Upper lobe of left lung (tissue), 6 donors: ENCODE measurements at places on chromosomes 1 and 21.
A peak's percentile ranks its signal among the peaks of the same experiment; 100 is the strongest.

DNA sequence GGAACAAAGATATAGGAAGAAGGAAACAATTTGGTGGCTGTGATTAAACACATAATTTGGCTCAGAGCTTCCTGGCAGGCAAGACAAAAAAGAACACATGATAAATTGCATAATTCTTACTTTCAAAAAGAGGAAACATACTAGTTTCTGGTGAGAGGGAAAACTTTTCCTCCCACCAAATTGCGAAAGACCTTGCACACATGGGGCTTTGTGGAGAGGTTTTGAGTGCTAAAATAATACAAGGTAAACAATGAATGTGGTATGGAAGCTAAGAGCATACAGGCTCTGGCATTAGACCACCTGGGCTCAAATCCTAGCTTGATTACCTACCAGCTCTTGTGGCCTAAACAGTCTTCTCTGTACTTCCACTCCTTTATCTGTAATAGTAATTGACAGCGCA, 140.2 kb upstream of the HOOK1 start:
- peak; percentile 53 for DNase-seq

DNA sequence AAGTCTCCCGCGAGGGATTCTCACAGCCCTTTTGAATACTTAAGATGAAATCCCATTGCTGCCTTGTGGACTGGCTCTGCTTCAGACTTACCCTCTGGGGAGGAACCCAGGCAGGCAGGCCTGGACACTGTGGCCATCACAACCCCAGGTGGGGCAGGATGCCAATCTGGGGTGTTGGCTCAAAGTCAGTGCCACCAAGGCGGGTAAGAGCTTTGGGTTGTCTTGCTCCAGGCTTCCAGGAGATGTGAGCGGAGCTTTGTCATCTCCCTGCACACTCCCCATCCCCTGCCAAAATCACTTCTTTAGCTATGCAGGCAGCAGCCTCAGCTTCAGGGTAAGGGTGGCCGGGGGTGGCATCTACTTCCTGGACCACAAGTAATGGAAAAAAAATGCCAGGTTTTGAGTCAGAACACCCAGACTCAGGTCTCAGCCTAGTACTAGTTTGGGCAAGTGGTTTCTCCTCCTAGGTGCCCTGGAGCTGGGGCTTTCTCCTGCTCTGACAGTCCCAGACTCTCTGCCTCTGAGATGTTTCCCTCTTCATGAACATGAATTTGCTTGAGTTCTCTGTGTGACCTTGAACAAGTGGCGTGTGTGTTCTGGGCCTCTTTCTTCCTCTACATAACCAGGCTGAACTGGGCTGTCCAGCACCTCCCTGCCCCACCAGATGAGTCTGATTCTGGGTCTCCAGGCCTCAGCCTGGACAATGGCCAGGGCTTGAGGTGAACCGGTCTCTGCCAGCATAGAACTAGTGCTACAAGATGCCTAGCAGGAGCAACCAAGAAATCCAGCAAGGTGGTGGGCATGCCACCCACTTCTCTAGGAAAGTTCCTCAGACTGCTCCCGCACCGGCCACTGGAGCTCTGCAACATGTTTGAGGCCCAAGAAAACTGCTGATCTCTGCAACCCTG, 65.4 kb downstream of the VWA5B1 start:
- DNase-seq: no peak

DNA sequence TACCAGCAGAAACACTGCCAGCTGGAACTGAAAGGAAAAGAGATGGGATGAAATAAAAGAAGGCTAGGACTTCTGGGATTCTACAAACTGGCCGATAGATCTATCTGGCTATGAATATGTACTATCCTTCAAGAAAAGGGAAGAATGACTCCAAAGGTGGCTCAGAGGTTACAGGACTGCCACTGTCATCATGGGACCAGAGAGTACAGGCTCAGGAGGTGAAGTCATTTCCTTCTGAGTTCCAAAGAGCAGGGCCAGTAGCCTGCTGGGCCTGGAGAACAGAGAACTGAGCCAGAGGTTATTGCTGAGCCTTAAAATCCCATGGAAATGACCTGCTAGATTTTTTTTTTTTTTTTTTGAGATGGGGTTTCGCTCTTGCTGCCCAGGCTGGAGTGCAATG, 27.6 kb downstream of the ZNF496 start:
- no peak for DNase-seq

DNA sequence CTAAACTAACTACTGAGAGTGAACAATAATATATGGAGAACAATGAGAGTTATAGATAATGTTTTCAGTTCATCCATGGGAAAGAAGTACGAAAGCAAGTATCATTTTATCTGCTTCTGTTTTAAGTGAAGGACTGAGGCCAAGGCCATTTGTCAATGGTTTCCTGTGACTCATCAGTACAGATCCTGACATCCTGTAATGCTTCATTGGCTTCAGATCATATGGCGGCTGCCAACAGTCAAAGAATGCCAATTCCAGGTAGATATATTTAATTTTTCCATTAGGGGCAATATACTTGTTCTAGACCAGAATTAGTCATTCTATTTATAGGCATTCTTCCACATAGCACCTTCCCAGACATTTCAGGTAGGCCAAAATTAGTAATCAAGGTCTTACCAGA, 97.3 kb downstream of the USH2A start:
- DNase-seq: no peak

DNA sequence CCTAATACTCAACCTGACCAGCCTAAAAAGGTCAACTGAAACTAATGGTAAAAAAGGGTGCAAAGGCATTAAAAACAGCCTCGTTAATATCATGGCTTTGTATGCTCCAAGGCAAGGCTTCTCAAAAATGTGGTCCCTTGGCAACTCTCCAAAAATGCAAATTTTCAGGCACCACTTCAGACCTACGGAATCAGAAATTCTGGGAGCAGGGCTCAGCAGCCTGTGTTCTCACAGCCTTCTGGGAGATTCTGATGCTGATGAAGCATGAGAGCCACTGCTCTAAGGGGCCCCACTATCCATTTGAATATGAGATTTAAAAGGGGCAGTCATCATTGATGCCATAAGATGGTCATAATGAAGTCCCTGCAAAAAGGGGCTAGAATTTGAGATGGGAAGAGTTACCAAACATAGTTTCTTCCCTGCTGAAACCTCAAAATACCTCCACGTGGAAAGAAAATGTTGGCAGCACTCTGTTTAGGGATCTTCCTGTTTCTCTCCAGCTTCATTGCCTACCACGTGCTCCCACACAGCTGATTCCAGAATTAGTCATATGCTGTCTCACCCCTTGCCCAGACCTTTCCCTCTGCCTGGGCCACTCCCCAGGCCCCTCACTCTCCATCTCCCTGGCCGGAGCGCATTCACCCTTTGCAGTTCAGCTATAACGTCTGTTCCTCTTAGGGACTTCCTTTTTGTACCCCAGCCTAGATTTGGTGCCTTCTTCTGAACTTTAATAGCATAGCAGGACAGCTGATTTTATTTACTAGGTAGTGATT, 46.7 kb downstream of the PHC2 start:
- no peak for DNase-seq

DNA sequence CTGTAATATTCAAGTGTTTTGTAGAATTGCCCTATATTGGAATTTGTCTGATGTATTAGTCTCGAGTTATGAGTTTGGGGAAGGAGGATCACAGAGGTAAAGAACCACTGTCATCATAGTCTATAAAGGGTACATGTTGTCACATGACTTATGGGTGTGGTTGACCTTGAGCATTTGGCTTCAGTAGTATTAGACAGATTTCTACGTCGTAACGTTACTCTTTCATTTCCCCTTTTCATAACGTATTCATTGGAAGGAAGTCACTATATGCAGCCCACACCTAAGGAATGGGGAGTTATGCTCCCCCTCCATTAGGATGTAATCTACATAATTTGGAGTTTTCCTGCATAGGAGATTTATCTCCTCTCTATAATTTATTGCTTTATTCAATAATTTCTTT, 110.1 kb upstream of the VAV3 start:
- DNase-seq: no peak

DNA sequence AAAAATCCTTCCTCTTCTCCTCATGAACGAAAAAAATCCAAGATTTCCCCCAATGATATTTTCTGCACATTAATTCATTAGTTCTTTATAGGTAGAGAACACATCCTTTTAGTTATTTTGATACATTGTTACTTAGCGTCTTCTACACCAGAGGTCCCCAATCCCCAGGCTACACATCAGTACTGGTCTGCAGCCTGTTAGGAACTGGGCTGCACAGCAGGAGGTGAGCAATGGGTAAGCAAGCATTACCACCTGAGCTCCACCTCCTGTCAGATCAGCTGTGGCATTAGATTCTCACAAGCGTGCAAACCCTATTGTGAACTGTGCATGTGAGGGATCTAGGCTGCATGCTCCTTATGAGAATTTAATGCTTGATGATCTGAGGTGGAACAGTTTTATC, 13.0 kb downstream of the EXTL2 start:
- no peak for DNase-seq

- DNase-seq: no peak
Measured at GRCh38 chr1:97913506-97914139, 7.2 kb downstream of the DPYD start.

GRCh38 chr1:101119289-101119688, 93.7 kb upstream of the DPH5 start:
- DNase-seq: no peak

DNA sequence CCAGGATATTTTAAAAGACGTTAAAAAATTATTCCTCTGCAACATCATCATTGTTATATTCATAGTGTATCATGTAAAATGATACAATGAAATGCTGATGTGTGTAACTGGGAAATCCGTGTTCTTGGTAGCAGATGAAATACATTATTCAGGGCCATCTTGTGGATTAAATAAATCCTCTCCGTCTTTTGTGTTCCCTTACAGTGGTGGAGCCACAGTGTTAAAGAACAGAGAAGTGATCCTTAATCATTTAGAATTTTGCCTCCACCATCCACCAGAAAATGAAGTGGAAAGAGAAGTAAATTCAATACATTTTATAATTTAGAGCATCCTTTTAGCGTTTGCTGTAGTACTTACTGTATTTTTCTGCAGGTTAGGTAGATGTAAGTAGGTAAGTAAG, 1.3 kb downstream of the DYRK3 start:
- no peak for DNase-seq

GRCh38 chr1:94716965-94717364, 103.2 kb upstream of the SLC44A3 start:
- DNase-seq: no peak

GRCh38 chr1:64234714-64235113, 31.3 kb downstream of the UBE2U start:
- no peak for DNase-seq

DNA sequence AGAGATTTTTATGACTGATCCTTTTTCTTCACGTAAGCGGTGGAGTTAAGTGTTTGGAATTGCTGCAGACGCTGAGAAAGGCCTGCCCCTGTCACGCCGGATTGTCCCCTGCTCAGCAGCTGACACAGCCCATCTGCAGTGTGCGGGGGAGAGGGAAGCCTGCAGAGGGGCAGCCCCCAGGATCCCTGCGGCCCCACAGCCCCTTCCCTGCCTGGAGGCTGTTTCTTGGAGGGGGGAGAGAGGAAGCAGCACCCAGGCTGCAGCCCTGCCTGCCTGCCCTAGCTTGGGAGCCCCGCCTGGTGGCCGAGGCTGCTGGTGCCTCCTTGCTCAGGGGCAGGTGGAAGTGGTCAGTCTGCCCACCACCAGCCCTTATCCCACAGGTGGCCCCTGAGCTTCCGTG, 50.7 kb downstream of the PRDM16 start:
- DNase-seq: no peak

- DNase-seq: no peak
Measured at GRCh38 chr1:79113836-79114235, 107.3 kb upstream of the ADGRL4 start.

- DNase-seq: no peak
Measured at GRCh38 chr1:161678500-161678899, 15.6 kb downstream of the FCGR2B start.

- no peak for DNase-seq
Measured at GRCh38 chr1:151891512-151891911, 17.8 kb downstream of the THEM4 start.

DNA sequence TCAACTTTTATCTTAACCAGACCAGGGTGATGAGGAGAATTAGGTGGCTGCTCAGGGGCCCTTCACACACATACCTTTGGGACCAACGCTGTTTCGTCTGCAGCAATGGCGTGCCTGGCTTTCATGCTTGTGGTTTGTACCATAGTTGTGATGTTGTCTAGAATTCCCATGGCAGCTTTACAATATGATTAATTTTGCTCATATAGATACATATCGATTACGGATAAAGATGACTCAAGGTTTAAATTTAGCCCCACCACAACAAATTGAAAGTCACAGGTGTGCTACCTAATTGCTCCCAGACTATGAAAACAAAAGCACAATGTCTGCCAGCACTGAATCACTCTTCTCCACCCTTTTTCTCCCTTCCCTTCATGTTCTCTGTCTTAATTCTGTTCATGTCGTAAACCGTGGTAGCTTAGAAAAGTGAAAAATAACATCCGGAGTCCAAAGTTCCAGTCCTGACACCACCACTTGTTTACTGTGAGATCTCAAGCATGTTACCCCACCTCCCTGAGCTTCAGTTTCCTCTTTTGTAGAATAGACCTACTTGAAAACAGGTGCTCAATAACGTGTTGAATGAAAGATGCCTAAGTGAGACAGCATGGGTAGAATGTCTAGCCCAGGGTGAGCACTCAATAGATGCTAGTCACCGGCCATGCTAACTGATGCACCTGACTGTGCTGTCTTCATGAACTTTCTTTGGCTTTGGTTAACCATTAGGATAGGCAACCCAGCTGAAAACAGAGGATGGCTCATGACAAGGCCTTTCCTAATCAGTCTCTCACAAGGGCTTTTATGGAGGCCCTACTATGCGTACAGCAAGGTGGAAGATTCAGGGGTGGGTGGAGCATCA, 22.1 kb upstream of the JUN start:
- DNase-seq: no peak
